ENCODE measurements at places on chromosomes 7 and 10. TPM values are rescaled to one million over a fixed set of nuclear protein-coding genes. Genes with fewer than 3 reads are reported as not detected.
A peak's percentile ranks its signal among the peaks of the same experiment; 100 is the strongest.

The CTAGE4 gene
- 25.6 TPM for total RNA-seq

The FGL2 gene
- 33.3 TPM for total RNA-seq

- no peak for DNase-seq
Observed at GRCh38 chr10:6607182-6607581, 27.1 kb upstream of the PRKCQ start.

- DNase-seq = no peak
Observed at GRCh38 chr10:126497672-126498071, 109.4 kb upstream of the ADAM12 start.

GRCh38 chr10:45052700-45053099, 52.0 kb downstream of the ZNF22 start:
- DNase-seq = no peak

The PVRIG gene
- total RNA-seq = 4.3 TPM

The GCK gene
- total RNA-seq = not detected

The NME8 gene
- not detected for total RNA-seq

- DNase-seq = no peak
Observed at GRCh38 chr7:26759108-26759507, 105.3 kb downstream of the SKAP2 start.

DNA sequence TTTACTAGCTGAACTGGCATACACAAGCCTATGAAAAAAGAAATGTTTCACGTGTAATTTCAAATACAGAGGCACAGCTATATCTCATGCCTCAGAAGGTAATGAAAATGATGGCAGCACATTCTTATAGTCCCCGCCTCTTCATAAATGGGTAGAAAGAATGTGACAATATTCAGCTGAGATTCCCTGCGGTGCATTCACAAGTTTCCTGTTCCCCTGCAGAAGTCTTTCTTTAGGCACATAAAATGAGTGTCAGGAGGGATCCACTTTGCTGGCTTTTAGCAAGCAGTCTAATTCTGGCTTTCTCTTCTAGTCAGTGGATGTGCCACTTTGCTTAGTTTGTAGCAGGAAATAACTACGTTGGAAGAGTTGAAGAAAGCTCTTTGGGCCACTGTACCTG, 56.1 kb downstream of the DGKB start:
- no peak for DNase-seq

The NPSR1 gene
- total RNA-seq = 0.95 TPM

The IDE gene
- 22.1 TPM for total RNA-seq

- no peak for DNase-seq
Observed at GRCh38 chr7:155834486-155835048, 22.3 kb upstream of the SHH start.

The CYP3A4 gene
- total RNA-seq = 10.0 TPM

The CYP2C19 gene
- total RNA-seq = 9.7 TPM

DNA sequence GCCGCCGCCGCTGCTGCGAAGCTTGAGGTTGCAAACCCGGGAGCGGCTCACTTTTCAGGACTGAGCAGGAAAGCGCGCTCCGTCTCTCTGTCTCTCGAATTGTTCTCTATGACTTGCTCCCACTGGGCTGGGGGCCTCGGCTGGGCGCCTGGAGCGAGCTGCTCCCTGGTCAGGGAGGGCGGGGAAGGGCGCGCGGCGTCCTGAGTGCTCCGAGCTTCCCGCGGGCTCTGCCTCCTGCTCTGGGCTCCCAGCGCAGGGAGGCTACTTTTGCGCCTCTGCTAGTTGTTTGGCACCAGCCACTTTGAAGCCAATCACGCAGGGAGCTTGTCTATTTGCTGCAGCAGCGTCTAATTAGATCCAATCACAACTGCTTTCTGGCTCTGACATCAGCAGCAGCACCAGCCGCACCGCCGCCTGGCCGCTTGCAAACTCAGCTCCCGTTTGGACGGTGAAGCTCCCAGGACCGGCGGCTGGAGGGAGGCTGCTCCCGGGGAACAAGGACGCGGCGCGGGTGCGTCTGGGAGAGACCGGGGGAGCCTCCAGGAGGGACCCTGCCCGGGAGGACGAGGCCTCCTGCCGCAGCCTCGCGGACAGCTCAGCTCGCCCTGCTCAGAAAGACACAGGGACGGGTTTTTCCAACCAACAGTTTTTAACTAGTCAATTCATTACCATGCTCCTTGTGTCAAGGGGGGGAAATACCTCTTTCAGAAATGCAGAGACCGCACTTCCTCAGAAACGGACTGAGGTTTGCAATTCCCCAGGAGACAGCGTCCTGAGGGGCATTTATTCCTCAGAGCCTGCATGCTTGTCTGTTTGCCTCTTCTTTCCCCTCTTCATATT, at the start of gene ADARB2:
ADARB2 (minus strand) TSS at position 304 of the 840 bp plus-strand sequence.
- DNase-seq = no peak

The GPRIN2 gene
- total RNA-seq = 31.3 TPM

GRCh38 chr10:44325596-44326307, 59.1 kb downstream of the CXCL12 start:
- DNase-seq = no peak

The MYH16 gene
- total RNA-seq = not detected

DNA sequence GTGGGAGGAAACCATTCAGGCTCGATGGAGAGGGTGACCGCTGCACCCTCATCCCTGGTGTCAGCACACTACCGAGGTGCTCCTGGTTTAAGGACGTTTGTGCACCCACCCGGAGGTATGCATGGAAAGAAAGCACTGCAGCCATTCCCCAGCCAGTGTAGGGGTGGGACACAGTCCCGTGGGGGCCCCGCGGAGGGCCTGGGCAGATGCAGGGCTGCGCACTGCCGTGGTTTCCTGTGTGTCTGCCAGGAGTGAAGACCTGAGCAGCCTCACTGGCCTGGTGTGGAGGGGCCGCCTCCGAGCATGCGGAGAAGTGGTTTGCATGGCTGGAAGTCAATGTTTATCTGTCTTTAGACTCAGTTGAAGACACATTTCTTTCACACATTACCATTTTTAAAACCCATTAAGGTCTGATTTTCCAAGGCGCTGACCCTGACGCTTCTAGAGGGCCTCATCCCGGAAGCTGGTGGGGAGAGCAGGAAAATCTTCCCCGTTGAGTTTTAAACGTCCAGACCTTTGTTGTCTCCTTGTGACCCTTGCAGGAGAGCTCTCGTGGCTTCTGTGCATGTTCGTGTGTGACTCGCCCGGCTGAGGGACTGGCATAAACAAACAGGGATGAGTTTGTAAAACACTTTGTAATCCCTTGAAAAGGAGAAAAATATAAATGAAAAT, 188.1 kb downstream of the MGMT start:
- DNase-seq = no peak

DNA sequence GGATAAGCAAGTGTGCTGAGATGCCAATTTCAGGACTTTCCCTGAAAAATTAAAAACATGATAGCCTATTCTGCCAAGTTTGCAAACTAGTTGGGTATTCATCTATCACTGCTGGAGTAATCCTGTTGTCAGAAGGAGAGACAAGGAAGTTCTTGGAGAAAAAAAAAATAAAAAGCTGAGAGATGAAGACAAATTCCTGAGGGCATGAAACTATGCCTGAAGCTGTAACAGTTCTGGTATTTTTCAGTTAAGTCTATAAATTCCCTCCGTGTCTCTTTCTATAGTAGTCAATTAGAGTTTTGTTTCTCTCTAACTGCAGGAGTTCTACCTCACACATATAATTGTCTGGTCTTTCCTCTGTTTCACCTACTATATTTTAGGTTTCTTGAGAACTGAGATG, 95.7 kb downstream of the DGKB start:
- DNase-seq = no peak

- no peak for DNase-seq
Observed at GRCh38 chr7:150756858-150757257, 19.6 kb downstream of the GIMAP5 start.

DNA sequence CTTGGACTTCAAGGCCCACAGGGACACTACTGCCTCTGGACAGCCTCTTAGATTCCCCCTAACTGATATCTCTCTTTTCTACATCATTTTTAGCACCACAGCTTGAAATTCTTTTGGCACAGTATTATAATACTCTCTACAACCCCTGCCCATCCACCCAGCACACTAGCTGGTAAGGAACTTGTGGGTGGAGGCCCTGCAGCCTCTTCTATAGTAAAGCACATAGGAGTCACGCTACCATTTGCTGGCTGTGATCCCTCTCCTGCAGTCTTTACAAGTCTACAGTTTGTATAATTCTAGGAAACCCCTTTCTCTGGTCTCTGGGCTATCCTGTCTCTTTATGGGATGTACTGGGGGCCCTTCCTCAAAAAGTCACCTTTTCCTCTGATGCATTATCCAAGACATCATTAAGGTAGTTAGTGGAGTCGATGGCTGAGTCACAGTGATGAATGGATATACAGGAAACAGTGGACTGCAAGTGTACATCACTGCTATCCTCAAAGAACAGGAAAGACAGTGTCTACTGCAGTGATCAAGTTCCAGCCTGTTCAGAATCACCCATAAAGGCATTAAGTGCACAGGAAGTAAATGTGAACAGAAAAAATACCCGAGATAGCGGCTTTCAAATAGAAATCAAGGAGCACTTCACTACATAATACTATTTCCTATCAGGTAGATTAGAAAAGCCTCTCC, 54.4 kb downstream of the STK17A start:
- DNase-seq = no peak

DNA sequence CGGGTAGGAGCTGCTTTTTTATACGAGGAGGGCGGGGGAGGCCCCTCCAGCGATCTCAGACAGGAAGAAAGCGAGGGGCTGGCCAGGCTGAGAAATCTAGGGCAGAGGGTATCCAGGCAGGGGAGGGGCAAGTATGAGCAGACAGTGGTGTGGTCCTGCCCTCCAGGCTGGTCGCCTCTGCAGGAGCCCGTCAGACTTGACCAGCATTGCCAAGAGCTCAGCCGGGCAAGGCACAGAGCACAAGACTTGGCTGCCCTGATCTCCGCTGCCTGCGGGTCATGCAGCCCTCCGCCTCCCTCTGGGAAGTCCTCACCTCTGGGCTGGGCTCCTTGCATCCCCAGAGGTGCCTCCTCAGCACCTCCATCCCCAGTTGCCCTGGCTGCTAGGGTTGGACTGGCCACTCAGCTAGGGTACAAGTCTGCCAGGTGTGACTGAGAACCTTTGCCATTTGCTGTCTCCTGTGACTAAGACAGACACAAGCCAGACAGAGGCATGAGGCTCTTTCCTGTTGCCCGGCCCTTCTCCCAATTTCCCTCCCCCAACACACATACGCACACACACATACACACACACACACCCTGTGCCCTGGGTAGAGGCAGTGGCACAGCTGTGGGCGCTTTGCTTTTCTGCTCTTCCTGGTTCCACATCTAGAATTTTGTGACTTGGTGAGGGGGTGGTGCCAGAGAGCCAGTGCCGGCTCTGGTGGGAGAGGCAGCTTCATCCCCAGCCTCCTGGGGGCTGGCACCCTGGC, 59.1 kb upstream of the PPIF start:
- no peak for DNase-seq

The SNX10 gene
- not detected for total RNA-seq

GRCh38 chr7:100022621-100023020, 7.2 kb downstream of the ZKSCAN1 start:
- peak; percentile 77 for DNase-seq

- no peak for DNase-seq
Observed at GRCh38 chr7:130793855-130794618, 60.0 kb upstream of the KLF14 start.

The DGKB gene
- total RNA-seq = 3.8 TPM

DNA sequence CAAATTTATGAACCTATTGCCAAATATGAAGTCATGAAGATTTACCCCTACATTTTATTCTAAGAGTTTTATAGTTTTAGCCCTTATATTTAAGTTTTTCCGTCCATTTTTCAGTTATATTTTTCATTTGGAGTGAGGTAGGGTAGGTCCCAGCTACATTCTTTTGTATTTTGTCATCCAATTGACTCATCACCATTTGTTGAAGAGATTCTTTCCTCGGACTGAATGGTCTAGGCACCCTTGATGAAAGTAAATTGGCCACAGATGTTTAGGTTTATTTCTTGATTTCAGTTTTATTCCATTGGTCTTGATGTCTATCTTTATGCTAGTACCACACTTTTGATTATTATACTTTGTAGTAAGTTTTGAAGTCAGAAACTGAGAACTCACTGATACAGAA, 22.7 kb downstream of the CYP2C19 start:
- no peak for DNase-seq

DNA sequence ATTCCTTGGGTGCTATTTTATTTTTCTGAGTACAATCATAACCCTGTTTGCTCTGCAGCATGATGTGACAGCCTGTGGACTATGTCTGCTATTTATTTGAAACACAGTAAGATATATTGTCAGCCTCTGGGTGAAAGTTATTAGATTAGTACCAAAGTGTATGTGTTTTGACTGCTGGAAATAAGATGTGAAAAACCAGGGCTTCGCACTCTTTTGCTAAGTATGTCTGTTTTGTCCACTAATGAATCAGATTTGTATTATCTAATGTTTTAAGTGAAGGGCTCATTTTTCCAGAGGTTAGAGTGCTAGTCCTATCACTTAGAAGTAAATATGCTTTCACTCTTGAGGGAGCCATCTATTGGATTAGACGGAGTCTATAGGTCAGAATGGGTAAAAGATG, 569.8 kb upstream of the FZD8 start:
- DNase-seq = no peak

- peak; percentile 41 for DNase-seq
Observed at GRCh38 chr10:121525251-121526134, 72.8 kb downstream of the FGFR2 start.

GRCh38 chr10:97543025-97543546, 29.5 kb upstream of the ANKRD2 start:
- DNase-seq = peak; percentile 54

GRCh38 chr7:155161690-155162089, 91.6 kb downstream of the HTR5A start:
- no peak for DNase-seq

The CPA1 gene
- not detected for total RNA-seq

DNA sequence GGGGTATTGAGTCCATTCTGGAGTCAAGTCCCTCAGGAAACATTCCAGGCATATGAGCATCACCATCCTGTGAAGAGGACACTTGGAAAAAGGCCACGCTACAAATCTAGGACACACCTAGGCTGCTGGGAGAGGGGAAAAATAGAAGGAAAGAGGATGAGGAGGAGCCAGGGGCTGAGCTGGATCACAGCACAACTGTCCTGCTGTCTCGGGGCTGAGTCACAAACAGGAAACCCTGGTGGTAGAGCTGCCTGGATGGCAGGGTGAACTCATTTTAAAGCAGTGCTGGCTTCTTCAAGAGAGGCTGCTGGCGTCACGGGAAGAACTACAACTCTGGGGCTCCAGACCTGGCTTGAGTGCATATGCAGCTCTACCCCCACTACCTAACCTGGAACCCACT, 151.5 kb downstream of the RNF216 start:
- no peak for DNase-seq

DNA sequence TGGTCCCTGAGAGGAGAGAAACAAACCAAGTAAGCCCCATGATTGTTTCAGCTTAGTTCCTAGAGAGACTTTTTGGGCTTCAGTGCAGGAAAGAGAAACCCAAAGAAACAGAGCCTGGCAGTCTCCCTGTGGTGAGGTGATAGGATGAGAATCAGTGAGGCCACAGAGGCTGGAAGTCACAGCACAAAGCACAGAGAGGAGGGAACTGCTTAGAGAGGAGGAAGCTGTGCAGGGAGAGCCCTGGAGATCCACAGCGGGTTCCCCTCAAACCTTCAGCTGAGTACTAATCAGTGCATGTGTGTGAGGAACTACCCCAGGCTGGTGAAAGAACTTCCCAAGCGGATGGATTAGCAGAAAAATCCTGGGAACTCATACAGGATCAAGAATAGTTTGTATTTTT, 27.4 kb upstream of the HECW1 start:
- no peak for DNase-seq

The HGF gene
- 1.2 TPM for total RNA-seq
